ENCODE measurements at places on chromosomes 11 and 22.

- H3K27ac ChIP-seq, result no peak overlapping the region
- H3K4me3 ChIP-seq, result no peak overlapping the region
- no peak for DNase-seq
- 0 out of 2 replicates have a peak, but pooled peaks cover 2% of the 10 kb centered on the region for H3K27me3 ChIP-seq
- no peaks in the 10 kb centered on the region for H3K4me1 ChIP-seq
- H3K36me3 ChIP-seq, result no peaks in the 10 kb centered on the region
Measured at GRCh38 chr11:94933223-94934130, 39.9 kb downstream of the CWC15 start.

DNA sequence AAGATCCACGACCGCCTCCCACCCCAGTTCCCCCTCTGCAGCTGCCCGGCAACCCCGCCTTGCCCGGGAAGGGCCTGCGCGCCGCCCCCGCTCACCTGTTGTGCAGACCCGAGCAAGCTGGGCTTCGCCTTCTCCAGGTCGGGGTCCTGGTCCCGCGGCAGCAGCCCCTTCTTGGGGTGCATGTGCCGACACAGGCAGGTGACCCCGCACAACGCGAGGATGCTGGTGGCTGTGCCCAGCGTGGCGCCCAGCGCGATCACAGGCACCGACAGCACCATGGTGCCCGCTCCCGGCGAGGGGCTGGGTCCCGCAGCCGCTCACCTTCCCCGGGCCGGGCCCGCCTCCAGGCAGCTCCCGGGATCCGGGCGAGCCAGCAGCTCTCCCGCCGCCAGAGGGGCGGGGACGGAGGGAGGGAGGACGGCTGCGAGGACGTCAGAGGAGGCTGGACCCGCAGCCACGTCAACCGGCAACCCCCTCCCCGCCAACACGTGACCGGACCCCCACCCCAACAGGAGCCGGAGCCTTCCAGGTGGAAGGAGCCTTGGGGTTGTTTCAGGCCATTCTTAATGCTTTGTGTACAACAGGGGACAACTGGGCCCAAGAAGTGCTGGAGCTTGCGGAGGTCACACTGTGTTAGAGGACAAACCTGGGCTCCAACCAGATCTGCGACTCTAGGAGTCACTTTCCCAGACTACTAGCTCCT is at the start of gene SYT13:
TSS of gene SYT13 (minus strand) at position 412 of the 703 bp plus-strand sequence. CDS start at position 278, 134 bp downstream.
- peaks cover 43% of the 10 kb centered on the region for H3K27me3 ChIP-seq
- no peaks in the 10 kb centered on the region for H3K4me1 ChIP-seq
- DNase-seq, result no peak
- H3K4me3 ChIP-seq, result no peak within 1 kb of the TSS
- no peak within 1 kb of the TSS for H3K27ac ChIP-seq

DNA sequence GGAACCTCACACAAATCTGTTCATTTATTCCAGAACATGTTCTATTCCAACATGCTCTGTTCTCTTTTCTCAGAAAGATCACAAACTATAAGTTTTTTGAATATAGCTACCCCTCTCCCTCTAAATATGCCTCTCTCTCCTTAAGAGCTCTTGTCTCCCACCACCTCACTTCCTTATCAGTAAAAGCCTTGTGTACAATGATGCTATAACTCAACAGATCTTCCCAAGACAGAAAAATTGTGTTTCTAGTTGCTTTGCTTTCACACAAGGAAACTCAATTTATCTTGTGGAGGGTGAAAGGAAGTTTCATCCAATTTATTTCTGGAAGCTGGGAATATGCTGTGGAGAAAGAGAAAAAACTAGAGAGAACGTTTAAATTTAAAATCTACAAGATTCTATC is 64.4 kb downstream of the FAM76B start:
- H3K4me3 ChIP-seq, result no peak overlapping the region
- H3K4me1 ChIP-seq, result no peaks in the 10 kb centered on the region
- no peak overlapping the region for H3K27ac ChIP-seq
- no peak for DNase-seq
- peaks cover 15% of the 10 kb centered on the region for H3K27me3 ChIP-seq

DNA sequence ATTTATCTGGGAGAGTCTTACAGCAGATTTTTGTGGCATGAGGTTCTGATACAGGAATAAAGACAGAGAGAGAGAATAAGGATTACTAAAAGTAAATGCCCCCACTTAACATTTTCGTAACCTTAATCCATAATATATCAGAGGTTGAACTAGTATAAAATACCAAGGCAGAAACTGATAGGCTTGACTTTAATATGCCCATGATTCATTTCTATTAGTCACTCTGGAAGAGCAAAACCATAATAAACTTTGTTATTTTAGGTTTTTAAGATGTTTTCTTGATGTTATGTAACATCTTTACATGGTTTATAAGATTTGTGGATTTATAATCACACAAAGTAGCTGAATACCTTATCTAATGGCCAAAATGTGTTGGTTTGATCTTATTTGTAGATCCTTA is 19.1 kb downstream of the GUCY1A2 start:
- DNase-seq, result no peak
- no peak overlapping the region for H3K4me3 ChIP-seq
- no peak overlapping the region for H3K27ac ChIP-seq
- no peaks in the 10 kb centered on the region for H3K27me3 ChIP-seq

DNA sequence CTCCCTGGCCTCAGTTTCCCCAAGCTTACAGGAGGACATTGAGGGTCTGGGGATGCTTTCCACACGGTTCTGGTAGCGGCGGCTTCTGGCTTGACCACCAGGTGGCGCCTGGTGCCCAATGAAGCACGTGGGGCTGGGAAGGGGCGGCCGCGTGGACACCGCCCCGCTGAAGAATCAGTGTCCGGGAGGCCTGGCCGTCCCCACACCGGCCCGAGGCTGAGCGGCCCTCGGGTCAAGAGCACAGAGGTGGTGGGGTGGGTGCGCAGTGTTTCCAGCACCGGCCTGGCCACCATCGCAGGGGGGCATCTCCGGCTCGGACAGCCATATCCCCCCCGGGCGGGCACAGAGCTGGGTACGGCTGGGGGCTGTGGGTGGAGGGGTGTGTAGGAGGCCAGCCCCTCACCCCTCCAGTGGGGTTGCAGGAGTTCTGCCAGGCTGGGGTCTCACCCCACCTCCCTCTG is 27.8 kb upstream of the PPARA start:
- H3K4me1 ChIP-seq, result peaks cover 16% of the 10 kb centered on the region
- H3K4me3 ChIP-seq, result no peak overlapping the region
- H3K36me3 ChIP-seq, result no peaks in the 10 kb centered on the region
- H3K27ac ChIP-seq, result no peak overlapping the region
- H3K27me3 ChIP-seq, result no peaks in the 10 kb centered on the region

DNA sequence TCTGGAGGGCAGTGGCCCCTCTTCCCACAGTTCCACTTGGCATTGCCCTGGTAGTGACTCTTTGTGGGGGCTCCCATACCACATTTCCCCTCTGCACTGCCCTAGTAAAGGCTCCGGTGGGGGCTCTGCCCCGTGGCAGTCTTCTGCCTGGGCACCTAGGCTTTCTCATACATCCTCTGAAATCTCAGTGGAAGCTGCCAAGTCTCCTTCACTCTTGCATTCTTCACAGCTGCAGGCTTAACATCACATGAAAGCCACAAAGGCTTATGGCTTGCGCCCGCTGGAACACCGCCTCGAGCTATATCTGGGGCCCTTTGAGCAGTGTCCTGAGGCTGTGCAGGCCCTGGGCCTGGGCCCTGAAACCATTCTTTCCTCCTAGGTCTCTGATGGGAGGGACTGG is 25.3 kb downstream of the PLEKHB1 start:
- no peak overlapping the region for H3K4me3 ChIP-seq
- DNase-seq, result no peak
- no peaks in the 10 kb centered on the region for H3K27me3 ChIP-seq
- no peaks in the 10 kb centered on the region for H3K36me3 ChIP-seq
- no peak overlapping the region for H3K27ac ChIP-seq

- H3K4me3 ChIP-seq, result no peak overlapping the region
- peaks cover 59% of the 10 kb centered on the region for H3K4me1 ChIP-seq
- no peak for DNase-seq
- H3K27me3 ChIP-seq, result no peaks in the 10 kb centered on the region
- H3K36me3 ChIP-seq, result no peaks in the 10 kb centered on the region
Measured at GRCh38 chr11:122145715-122146274, 29.8 kb upstream of the BLID start.

GRCh38 chr11:2924821-2925675 is 4.2 kb downstream of the PHLDA2 start:
- no peaks in the 10 kb centered on the region for H3K27me3 ChIP-seq
- no peak overlapping the region for H3K4me3 ChIP-seq
- H3K27ac ChIP-seq, result peak overlapping the region; percentile 36
- peaks cover 41% of the 10 kb centered on the region for H3K4me1 ChIP-seq
- DNase-seq, result no peak

DNA sequence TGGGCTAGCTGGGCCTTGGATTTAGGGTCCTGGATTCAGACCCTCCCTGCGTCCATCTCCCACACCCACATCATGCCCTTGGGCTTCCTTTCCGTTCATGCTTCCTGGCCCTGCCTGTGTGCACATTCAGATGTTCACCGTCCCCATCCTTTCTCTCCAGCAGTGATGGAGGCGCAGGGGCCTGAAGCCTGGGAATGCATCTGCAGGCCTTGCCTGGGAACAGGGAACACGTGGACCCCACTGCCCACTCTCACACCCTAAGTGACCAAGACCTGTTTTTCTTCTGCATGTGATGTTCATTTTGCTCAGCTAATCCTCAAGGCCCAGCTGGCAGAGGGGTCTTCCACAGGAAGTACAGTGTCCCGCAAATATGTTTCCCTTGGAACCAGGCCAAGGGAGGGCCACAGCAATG is 91.6 kb upstream of the PARVA start:
- no peaks in the 10 kb centered on the region for H3K27me3 ChIP-seq
- peaks cover 45% of the 10 kb centered on the region for H3K4me1 ChIP-seq
- no peaks in the 10 kb centered on the region for H3K36me3 ChIP-seq

DNA sequence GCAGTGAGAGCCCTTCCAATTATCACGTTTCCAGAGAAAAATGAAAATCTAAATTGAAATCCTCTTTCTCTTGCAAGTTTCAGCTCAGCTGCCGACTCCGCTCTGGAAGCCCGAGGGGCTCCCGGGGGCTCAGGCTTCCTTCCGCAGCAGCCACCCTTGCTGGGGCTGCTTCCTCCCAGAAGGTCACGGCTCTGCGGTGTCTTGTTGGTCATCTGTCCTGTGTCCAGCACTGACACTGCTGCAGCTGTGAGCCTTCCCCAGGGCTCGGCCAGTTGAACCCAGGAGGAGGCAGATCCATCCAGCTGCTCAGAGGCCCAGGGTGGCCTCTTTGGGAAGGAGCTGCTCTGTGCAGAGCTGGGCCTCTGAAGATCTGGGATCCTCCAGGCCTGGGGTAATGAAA is 1337.2 kb downstream of the TBC1D22A start:
- H3K4me1 ChIP-seq, result no peaks in the 10 kb centered on the region
- H3K27ac ChIP-seq, result no peak overlapping the region
- DNase-seq, result no peak
- no peaks in the 10 kb centered on the region for H3K36me3 ChIP-seq
- H3K4me3 ChIP-seq, result no peak overlapping the region

- no peak overlapping the region for H3K4me3 ChIP-seq
- DNase-seq, result no peak
- H3K27me3 ChIP-seq, result no peaks in the 10 kb centered on the region
Measured at GRCh38 chr11:80698637-80699036, 1257.8 kb upstream of the TENM4 start.

Data from Panc1 (cell line).